ENCODE measurements at places on chromosomes 13 and 19. TPM values are rescaled to one million over a fixed set of nuclear protein-coding genes. Genes with fewer than 3 reads are reported as not detected.

GRCh38 chr19:32178401-32178800, 167.0 kb upstream of the ZNF507 start:
- no peak for DNase-seq

- DNase-seq = no peak
Observed at GRCh38 chr19:44180968-44181367, 16.1 kb downstream of the ZNF226 start.

- no peak for DNase-seq
Observed at GRCh38 chr13:89701913-89702312, 1645.6 kb upstream of the MIR17HG start.

DNA sequence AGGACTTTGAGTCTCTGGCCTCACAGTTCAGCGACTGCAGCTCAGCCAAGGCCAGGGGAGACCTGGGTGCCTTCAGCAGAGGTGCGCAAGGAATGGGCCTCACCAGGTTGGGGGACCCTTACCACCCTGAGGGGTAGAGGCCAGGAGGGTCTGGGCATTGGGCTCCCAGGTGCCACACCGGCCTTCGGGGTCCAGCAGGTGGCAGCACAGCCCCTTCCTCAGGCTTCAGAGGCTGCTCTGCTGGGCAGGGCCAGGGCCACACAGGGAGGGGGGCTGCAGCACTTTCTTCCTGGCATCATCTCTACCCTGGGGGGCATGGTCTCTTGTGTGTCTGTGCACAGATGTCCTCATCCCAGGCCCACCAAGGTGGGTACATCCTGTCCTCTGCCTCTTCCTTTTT, 12.9 kb downstream of the PIN1 start:
- no peak for DNase-seq

The KIR2DL3 gene
- not detected for total RNA-seq

- DNase-seq = no peak
Observed at GRCh38 chr19:31152906-31153305, 196.3 kb downstream of the TSHZ3 start.

The WDR88 gene
- total RNA-seq = 5.0 TPM

DNA sequence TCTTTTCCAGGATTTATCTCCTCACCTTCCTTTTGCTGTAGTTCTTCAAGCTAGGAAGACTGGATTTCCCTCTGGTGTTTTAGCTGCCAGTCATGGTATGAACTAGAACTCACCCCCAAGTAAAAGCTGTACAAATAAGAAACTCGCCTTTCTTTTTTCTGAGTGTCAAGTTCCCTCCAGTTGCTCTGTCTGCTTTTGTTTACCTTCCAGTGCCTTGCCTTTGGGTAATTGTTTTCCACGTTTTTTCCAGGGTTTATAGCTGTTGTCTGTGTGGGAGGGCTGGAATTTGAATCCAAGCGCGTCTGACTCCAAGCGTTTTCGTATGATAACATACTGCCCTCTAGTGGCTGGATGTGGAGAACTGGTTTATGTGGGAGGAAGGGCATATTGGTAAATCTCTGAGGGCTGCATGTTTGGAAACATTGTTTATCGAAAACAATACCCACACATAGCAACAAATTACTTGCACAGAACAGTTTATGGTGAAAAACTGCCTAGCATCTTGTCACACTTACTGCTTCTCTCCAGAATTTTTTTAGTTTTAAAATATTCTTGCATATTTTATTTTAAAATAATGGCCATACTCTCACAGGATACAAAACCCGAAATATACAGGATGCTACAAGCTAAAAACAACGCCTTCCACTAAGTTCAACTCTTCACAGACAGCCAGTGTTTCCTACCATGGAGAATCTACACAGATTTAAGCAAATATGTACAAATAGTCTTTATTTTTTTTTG, 19.2 kb downstream of the RCN3 start:
- peak; percentile 93 for DNase-seq

All from testis (tissue), 5 donors.